Stimulated activated CD8-positive, alpha-beta memory T cell treated with anti-CD3 and anti-CD28 coated beads, Interleukin-4, amount 100 ng/mL, for 1 hour (primary cell): ENCODE measurements at places on chromosomes 5 and 9.

DNA sequence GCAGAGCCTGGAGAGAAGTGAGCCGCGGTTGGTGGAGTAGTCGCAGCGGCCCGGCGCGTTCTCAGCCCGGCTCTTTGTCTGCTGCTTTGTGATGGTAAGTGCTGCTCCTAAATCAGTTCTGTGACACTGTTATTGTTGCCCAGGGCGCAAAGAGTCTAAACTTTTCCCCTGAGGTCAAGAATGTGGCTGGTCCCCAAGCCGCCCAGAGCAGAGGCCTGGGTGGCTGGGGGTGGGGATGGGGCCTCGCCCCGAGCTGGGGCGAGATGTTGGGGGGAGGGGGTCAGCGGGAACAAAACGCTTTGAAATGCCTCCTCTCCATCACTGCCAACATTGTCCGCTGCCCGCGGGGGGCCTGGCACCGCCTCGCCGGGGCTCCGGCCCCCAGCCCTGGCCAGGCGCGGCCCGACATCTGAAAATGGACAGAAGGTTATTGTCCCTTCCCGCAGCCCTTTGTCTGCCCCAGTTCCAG lies 11.7 kb upstream of the CERCAM start:
- DNase-seq, result no peak

DNA sequence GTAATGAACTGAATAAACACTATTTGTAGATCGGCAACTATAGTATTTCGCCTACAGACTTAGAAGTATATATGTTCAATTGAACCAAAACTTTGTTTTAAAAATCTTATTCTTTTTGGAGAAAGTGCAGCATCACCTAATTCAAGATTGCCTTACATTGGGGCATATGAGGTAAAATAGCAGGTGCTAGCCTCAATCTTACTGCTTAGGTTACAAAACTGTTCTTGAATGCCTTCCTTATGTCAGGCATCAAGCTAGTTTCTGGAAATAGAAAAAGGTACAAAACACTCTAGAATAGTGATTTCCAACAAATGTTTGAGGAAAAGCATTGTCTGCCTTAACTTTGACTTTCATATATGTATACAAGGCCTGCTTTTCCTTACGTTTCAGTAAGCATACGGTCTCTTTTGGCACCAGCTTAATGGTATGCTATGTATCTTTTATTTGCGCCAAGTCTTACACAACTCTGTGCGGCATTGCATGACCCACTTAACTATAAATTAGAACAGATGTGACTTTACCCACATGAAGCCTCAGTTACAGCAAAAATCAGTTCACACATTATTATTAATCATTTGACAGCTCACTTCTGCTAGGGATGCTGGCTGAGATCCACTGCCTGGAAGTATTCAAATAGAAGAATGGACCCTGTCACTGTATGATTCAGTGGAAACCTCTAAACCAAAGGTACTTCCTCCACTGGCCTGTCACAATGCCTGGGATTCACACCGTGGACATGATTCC lies 174.1 kb downstream of the PRELID2 start:
- DNase-seq, result no peak

- DNase-seq, result no peak
Observed at GRCh38 chr5:68739752-68740151, 354.1 kb upstream of the SLC30A5 start.

- DNase-seq, result no peak
Observed at GRCh38 chr9:133632806-133633680, 3.1 kb upstream of the DBH start.

- no peak for DNase-seq
Observed at GRCh38 chr5:83256091-83256780, 178.9 kb downstream of the XRCC4 start.

DNA sequence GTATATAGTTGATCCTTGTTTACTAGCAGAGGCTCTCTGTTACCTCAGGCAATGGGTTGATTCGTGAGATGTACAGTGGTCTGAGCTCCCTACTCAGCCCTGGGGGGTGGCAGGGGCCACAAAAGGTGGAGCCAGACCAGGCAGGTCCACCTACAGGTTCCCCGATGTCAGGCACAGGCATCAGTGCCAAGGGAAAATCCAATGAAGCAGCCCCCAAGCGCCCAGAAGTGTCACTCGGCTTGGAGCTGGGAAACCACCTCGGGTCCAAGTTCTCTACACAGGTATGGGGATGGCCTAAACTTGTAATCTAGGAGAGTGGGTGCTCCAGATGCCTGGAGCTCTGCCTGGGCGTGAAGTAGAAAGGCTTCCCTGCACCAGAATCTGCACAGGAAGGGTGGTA lies 188.8 kb downstream of the KIAA0825 start:
- no peak for DNase-seq

DNA sequence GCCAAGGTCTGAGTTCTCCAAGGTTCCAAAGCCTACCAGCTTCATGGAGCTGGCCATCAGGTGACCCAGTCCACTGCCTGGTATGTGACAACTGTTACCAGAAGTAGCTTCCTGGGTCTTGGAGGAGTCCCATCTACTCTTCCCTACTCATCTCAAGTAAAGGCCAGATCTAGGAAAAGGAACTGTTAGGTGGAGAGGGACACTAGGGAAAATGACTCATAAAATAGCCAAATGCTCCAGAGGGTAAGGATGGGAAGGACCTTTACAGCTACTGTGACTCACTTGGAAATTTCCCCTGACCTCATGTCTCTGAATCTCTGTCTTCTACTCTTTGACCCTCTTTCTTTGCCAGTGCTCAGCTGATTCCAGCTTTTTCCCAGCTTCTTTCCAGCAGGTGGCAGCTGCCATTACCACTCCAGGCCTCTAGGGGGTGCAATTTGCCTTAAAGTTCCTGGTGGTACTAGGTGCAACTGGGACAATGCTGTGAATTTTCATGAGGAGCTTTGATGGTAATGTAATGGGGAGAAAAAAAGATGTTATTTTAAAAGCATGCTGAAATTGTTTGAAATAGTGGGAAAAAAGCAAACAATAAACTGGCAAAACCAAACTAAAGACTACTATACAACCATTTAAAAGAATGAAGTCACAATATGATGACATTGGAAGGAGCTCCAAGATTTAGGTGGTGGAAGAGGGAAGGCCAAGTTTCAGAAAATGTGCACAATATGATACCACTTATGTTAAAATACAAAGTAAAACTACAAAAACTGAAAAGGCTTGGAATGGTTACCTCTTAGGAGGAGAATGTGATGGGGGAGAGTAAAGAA lies 27.1 kb upstream of the MYORG start:
- DNase-seq, result peak; percentile 33

- no peak for DNase-seq
Observed at GRCh38 chr9:108913391-108913790, 20.5 kb downstream of the ELP1 start.

DNA sequence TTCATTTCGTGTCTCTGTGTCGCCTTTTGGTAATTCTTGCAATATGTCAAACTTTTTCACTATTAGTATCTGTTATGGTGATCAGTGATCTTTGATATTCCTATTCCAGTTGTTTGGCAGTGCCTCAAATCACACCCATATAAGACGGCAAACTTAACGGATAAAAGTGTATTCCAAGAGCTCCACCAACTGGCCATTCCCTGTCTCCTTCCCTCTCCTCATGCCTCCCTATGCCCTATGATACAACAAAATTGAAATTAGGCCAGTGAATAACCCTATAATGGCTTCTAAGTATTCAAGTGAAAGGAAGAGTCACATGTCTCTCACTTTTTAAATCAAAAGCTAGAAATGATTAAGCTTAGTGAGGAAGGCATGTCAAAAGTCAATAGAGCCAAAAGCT lies 74.8 kb downstream of the CDK5RAP2 start:
- DNase-seq, result no peak

DNA sequence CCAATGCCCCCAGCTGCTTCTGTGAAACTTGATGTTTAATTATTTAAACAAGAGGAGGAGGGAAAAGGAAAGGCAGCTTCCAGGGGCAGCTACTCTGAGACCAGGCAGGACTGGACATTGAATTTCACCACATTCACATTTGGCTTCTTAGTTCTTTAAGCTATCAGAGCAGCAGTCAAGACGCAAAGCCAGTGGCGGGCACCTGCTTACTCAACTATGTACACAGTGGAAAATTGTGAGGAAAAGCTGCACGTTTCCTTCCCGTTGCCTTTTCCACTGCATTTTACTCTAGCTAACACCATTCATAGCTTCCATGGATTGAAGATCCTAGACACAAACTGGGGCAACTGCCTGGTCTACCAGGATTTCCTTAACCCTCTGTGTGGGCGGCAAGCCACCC lies 200.3 kb downstream of the ERCC6L2 start:
- no peak for DNase-seq

GRCh38 chr5:38892363-38892762 lies 46.6 kb downstream of the OSMR start:
- DNase-seq, result no peak

- DNase-seq, result no peak
Observed at GRCh38 chr9:104971511-104971910, 43.6 kb upstream of the ABCA1 start.

- DNase-seq, result no peak
Observed at GRCh38 chr9:89161221-89161620, 17.4 kb downstream of the SHC3 start.

GRCh38 chr5:33843579-33843978 lies 48.2 kb downstream of the ADAMTS12 start:
- no peak for DNase-seq

DNA sequence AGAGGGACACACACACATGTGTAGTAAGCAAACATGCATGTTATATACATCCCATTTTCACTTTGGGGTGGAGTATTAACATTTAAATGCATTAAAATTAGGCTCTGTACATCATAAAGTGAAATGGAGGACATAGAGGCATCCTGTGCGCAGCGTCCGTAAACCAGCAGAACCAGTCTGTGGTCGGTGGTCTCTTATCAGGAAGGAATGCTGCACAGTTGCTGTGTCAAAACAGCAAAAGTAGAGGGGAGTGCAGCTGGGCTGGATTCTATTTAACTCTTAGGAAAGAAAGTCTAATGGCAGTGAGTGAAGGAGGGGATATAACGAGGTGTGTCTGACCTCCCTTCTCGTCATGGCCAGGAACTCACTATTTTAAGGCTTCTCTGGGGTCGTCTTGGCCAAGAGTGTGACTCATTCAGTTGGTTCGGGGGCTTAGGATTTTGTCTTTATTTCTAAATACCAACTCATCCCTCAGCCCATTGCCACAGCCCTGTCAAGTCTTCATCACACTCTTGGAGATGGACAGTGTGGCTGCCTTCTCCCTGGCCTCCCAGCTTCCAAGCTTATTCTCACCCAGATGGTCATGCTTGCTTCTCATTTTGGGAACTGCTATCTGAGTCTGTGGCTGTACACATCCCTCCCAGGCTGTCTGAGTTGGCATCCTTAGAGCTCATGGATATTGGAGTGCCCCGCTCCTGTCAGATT lies 20.1 kb upstream of the CXCL14 start:
- no peak for DNase-seq

DNA sequence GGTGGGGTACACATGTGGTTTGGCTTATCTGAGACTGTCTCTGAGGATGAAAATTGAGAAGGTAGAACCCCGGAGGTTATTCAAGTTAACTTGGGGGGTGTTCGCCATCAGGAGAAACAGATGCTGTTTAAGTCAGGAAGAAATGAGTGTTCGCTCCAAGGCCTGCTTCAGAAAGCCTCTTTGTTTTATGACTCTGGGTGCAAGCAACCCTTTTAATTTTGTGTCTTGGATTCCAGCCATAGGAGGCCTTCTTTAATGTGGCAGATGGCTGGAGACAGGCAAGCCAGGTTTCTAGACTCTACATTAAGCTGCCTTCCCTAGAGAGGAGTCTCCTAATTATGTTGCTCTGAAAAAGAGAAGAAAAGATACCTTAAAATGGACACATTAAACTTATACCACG lies 4.2 kb upstream of the SMAD5 start:
- no peak for DNase-seq

DNA sequence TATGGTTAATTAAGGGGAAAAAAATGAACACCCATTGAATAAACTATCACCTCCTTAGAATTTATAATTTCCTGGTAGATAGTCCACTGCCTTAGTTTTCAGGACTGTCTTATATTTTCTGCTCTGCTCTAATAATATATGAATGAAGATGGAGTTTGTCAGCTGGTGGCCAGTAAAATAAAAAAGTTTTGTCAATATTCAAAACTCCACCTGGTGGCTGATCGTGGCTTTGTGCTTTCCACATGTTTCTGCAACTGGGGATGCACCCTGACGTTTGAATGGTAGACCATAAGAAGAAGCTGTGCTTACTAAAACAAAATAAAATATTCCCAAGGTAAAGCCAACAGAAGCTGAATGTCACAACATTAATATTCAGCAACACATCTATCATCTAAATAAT lies 286.6 kb upstream of the IZUMO3 start:
- DNase-seq, result no peak

- no peak for DNase-seq
Observed at GRCh38 chr5:160363660-160364395, 6.6 kb downstream of the C1QTNF2 start.

GRCh38 chr9:101446732-101447131 lies 11.2 kb upstream of the ALDOB start:
- DNase-seq, result no peak

DNA sequence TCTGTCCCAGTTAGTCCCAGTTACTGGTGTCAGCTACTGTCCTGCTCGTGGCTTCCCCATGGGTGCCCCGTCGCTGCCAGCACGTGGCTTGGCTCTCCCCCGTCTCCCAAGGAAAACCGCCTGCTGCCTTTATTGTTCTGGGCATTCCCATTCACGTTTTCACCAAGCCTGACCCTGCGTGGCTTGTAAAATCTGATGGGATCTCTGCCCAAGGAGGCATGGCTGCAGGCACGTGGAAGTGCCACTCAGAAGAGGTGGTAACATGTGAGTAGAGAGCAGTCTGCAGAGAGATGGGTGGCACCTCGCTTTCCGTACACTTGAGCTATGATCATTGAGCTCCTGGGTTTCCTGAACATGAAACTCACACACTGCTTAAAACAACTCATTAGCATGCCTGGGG lies 429.2 kb upstream of the KLF4 start:
- no peak for DNase-seq

GRCh38 chr5:53253421-53253871 lies 143.9 kb upstream of the MOCS2 start:
- no peak for DNase-seq

DNA sequence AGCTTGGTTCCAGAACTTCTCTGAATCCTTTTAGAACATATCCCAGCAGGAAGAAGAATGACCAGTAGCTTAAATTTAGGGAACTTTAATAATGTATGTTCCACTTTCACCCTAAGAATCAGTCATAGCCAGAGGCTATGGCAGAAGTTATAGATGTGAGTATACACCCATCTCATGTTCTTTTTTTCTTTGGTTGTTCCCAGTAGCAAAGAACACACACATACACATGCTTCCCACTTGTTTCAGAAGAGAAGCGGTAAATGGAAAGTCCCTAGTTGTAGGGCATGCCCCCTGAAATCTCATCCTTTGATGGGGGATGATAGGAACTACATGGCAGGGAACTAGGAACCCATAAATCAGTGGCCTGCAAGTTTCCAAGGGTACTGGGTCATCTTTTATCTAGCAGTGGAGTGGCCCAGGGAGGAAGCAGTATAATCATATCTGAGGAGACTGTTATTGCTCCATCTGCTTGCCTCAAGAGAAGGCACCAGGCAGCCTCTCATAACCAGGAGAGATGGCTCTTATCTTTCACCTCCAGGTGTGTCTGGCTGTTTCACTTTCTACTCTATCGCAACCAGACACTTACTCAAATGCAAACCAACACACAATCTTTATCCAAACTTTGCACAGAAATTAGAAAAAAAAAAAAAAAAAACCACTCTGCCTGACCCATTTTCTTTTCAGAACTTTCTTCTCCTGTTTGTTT lies 109.5 kb downstream of the SNCAIP start:
- DNase-seq, result no peak

GRCh38 chr9:3874449-3875360 lies 348.9 kb upstream of the RFX3 start:
- DNase-seq, result no peak
